Activated CD4-positive, CD25-positive, alpha-beta regulatory T cell treated with anti-CD3 and anti-CD28 coated beads, Interleukin-2, amount 50 U/mL, for 24 hours (primary cell): ENCODE measurements at places on chromosomes 11 and 22.

- ATAC-seq: no peak
These were observed 39.3 kb downstream of the NFRKB start for GRCh38 chr11:129856036-129856435.

DNA sequence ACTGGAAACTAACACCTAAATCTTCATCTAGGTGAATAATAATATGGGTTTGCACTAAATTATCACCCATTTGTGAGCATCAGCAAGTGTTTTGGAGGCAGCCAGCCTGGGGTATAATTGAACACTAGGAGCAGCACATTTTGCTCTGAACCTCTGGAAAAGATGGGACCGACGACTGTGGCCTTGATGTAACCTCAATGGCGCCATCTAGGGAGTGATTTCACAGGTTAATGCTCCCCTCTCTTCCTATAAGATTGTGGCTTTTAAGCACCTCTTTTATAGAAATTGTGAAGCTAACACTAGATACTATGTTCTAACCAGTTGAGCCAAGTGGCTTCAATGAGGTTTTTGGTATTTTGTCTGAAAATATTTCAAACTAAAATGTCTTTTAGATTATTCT is 203.7 kb downstream of the NELL1 start:
- ATAC-seq: no peak

DNA sequence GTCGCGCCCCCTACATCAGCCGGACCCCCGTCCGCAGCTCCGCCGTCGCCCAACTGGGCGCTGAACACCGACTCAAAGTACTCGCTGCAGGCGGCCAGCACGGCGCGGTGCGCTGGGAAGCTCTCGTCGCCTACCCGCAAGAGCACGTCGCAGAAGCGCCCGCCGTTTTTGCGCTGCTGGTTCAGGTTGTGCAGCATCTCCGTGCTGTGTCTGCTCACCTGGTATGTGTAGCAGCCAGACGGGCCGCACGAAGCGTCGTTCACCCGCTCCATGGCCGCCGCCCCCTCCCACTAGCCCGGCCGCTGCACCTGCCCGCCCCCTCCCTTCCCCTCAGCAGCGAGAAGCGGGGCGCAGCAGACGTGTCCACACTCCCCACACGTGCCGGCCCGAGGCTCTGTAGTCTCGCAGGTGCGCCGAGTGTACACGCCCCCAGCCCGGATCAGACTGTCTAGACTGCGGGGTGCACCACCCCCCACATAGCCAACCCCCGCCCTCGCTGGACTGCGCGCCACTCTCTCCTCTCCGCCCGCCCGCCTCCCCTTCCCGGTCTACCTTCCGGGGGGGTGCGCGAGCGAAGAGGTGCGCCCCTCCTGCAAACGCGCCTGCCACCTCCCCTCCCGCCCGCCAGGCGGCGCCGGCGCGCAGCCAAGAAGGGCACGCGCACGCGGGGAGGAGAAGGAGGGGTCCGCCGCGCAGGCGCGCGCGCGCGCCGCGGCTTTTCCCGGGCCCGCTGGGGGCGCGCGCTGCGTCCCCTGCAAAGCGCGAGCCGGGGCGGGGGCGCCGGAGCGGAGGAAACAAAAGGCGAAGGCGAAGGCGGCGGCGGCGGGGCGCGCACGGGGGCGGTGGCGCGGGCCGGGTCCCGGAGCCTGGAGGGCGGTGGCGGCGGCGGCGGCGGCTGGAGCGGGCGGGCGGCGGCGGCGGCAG is 553 bp downstream of the PATZ1 start:
- peak; percentile 50 for ATAC-seq

GRCh38 chr22:41261541-41262249 is 21.0 kb upstream of the CHADL start:
- ATAC-seq: no peak

- no peak for ATAC-seq
These were observed 4.8 kb upstream of the HBD start for GRCh38 chr11:5239046-5239445.

DNA sequence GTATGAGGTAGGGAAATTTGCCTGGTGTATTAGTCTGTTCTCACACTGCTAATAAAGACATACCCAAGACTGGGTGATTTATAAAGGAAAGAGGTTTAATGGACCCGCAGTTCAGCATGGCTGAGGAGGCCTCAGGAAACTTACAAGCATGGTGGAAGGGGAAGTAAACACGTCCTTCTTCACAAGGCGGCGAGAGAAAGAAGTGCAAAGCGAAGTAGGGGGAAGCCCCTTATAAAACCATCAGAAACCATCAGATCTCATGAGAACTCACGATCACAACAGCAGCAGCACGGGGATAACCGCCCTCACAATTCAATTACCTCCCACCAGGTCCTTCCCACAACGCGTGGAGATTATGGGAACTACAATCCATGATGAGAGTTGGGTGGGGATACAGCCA is 12.0 kb upstream of the RFPL2 start:
- no peak for ATAC-seq

- ATAC-seq: no peak
These were observed 3.4 kb downstream of the SPTBN2 start for GRCh38 chr11:66725647-66726046.

GRCh38 chr11:126149759-126150625 is 61.5 kb downstream of the RPUSD4 start:
- ATAC-seq: no peak

DNA sequence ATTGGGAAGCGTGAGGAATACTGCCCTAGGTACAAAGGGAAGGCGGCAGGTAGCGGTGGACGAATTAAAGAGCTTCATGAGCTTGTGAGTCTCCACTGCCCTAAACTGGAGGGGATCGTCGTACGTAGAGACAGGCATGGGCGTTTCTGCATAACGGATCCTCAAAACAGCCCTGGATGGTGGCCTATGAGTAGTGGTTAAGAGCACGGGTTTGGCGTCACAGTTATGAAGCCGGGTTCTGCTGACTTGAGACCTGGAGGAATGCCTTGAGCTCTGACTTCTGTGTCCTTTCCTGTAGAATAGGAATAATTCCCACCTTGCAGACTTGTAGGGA is 335 bp downstream of the TMEM138 start:
- ATAC-seq: peak; percentile 17

GRCh38 chr22:46851311-46851710 is 88.9 kb downstream of the TBC1D22A start:
- no peak for ATAC-seq

GRCh38 chr11:2084721-2085120 is 54.5 kb downstream of the IGF2 start:
- no peak for ATAC-seq

- ATAC-seq: peak; percentile 72
These were observed 15.0 kb downstream of the DENND5A start for GRCh38 chr11:9250139-9250582.

GRCh38 chr11:65770951-65771567 is 9.7 kb downstream of the AP5B1 start:
- ATAC-seq: no peak

DNA sequence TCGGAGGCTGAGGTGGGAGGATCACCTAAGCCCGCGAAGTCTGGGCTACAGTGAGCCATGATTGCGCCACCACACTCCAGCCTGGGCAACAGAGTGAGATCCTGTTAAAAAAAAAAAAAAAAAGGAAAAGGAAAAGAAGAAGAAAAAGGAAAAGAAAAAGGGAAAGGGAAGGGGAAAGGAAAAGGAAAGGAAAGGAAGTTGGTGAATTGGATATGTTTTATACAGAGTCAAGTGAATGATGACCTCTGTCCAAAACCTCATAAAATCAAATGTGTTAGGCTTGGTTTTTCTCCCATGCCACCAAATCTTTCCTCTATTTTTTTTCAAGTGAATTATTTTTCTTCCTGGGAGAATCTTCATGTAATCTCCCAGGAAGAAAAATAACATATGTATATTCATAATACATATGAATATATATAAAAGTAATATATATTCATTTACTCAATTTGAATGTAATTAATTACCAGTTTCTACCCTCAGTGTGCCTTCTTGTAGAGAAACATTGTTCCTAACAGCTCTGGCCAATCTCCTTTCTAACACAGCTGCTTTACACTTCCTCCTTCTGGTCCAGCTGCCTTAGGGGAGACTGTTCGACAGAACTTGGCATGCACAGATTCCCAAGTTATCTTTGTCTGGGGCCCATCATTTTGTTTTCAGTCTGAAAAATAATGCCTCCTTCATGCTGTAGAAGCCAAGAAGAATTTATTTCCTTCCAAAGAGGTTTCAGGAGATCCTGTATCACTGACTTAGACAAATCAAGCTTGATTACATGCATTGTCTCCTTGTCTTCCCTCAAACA is 111.9 kb downstream of the CCDC34 start:
- ATAC-seq: no peak

GRCh38 chr11:20000351-20001134 is 159.7 kb downstream of the DBX1 start:
- no peak for ATAC-seq

GRCh38 chr11:22749536-22749935 is 80.1 kb downstream of the SVIP start:
- ATAC-seq: no peak

DNA sequence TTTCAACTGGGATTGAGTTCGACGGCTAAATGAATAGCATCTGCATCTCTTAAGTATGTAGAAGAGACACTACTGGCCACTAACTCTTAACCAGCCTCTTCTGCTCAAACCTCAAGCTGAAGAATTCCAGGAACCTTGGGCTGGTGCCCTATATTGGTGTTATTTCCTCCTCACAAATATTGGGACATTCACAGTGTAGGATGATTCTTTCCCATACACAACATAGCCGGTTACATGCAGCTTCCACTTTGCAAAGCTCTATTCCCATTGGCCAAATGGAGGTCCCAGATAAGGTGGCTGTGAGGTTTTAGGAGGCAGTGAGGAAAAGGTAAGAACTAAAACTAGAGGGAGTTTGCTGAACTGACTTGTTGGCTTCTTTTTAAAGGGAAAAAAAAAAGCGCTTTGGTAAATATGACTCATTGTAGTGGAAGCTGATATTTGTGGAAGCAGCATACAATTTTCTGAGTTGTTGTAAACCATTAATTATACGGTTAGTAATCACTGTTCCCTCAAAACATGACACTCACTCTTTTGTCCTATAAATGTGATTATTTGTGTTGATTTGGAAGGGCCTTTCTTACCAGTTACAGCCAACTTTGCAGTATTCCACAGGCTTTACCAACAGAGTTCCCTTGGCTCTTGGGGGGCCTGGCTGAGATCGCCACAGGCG is 17.6 kb downstream of the C22orf31 start:
- ATAC-seq: no peak

DNA sequence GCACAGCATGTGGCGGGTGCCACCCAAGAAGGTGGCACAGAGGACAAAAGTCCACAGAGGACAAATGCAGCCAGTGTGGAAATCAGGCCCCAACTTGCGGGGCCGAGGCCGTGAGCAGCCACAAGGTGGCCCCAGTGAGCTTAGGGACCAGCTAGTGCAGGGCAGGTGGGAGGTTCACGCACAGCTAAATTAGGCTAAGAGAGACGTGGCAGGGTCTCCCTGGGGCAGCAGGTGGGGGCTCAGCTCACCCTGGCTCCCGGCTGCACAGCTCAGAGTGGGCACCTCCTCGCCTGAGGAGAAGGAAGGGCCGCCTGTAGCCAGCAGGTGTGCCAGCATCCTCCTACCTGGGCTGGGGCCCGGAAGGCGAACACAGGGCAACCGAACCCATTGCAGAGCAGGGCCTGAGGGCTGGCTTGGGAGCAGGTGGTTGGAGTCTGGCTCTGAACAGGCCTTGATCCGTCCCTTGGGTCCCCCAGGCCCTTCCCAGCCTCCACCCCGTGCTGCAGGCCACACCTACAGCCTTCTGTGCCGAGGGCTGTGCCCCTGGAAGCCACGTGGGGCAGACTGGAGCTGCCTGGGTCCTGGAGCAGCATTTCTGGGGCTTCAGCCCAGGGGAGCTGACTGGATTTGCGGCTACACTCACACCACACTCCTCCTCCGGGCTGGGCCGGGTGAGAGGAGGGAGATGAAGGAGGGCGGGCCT is 26.1 kb upstream of the CELSR1 start:
- peak; percentile 92 for ATAC-seq

- ATAC-seq: no peak
These were observed 53.8 kb downstream of the BUD13 start for GRCh38 chr11:116718955-116719501.

- ATAC-seq: no peak
These were observed 71.7 kb downstream of the FDX1 start for GRCh38 chr11:110501428-110501827.

GRCh38 chr11:19995145-19995544 is 165.1 kb downstream of the DBX1 start:
- no peak for ATAC-seq

DNA sequence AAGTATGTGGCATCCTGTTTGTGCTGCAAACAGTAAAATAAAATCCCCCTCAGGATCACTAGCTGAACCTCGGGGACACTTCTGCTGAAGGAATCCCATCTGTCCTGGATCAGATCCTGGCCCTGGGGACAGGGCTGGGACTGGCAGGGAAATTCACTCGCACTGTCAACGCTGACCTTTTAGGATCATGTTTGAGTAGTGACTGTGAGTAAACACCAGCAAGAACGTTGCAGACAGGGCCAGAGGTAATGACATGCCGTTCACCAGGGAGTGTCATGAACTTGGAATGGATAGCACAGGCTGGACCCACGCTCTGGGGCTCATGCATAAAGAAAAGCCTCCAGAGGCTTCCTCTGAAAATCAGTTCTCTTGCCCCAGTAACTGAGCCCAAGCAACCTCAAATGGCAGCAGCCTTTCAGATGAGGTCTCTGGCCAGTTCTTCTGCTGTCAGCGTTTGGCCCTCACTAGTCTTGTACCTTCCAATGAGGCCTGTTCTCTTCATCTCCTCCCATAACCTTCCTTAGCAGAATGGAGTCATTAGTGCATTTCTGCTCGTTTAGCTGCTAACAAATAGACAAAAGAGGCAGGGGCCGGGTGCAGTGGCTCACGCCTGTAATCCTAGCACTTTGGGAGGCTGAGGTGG is 51.0 kb upstream of the BARX2 start:
- no peak for ATAC-seq

DNA sequence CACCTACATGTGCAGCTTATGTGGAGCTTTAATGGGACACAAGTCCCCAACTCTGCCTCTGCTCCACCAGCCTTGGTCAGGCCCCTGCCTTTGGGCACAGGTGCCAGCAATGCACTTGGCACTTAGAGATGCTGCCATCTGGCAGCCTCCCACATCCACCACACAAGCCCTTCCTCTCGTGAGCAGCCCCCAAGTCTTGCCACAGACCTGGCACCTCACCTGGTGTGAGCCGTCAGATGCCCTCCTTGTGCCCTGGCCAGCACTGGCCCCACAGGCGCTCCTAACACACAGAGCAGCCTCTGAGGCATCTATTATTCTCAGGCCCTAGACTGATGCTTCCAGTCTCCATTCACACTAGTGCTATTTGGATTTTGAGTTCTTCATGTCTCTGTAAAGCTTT is 24.5 kb upstream of the SERPIND1 start:
- no peak for ATAC-seq

- ATAC-seq: peak; percentile 4
These were observed 815 bp downstream of the EHD1 start for GRCh38 chr11:64877390-64878222.

GRCh38 chr11:113449743-113450142 is 25.5 kb downstream of the DRD2 start:
- ATAC-seq: no peak

- no peak for ATAC-seq
These were observed 22.9 kb downstream of the KCNQ1 start for GRCh38 chr11:2467695-2468055.
